ENCODE measurements at places on chromosomes 5 and 9.
A peak's percentile ranks its signal among the peaks of the same experiment; 100 is the strongest.

DNA sequence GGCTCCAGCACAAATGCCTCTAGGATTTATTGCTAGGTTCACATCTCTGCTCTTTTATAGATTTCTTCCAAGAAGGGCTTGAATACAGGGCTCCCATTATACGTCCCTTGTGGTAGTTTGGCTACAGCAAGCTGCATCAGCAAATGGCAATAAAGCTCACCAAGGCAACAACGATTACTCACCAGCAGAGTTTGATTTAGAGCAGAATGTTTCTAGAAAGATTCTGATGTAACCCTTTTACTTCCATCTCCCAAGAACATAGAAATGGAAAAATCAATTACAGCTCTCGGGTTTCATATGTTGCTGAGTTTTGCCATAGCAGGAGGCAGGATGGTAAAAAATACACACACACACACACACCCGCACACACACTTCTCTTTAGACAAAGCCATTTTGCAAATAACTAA is 124.2 kb upstream of the TNPO1 start:
- no peak for DNase-seq

DNA sequence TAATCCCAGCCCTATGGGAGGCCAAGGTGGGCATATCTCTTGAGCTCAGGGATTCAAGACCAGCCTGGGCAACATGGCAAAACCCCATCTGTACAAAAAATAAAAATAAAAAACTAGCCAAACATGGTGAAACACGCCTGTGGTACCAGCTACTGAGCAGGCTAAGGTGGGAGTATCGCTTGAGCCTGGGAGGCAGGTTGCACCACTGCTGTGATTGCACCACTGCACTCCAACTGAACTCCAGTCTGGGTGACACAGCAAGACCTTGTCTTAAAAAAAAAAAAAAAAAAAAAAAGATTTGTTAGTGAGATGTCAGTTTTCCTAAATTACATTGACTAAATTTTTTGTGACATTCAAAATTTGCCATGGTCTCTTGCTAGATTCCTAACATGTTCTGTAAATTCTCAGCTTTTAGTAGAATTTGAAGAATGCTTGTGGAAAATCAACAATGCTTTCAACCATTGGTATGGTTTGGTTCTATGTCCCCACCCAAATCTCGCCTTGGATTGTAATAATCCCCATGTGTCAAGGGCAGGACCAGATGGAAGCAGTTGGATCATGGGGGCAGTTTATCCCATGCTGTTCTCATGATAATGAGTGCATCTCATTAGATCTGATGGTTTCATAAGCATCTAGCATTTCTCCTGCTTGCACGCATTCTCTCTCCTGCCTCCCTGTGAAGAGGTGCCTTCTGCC is 236.1 kb downstream of the ARRDC3 start:
- no peak for DNase-seq

GRCh38 chr9:75039009-75039408 is 10.9 kb upstream of the CARNMT1 start:
- DNase-seq: no peak

DNA sequence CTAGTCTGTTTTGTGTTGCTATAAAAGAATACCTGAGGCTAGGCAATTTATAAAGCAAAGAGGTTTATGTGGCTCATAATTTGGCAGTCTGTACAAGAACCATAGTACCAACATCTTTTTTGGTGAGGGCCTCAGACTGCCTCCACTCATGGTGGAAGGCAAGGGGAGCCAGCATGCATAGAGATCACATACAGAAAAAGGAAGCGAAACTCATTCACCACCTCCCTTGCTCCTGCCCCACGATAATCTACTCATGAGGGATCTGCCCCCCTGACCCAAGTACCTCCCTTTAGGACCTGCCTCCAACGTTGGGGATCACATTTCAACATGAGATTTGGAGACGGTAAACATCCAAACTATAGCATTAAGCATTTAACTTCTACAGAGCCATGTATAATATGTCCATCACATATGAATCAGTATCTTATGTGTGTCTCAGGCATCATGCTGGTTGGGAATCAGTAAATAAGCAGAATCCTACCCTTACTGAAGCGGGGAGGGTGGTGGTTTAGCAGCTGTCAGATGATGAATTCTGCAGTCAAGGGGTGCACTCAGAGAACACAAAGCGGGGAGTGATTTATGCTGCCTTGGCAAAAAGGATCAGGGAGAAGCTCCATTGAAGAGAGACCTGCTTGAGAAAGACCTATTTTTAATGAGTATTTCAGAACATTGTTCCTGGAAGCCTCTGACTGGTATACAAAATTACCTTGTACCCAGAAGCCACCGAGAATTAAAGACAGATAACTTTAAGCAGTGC is 34.8 kb downstream of the HMGXB3 start:
- no peak for DNase-seq

DNA sequence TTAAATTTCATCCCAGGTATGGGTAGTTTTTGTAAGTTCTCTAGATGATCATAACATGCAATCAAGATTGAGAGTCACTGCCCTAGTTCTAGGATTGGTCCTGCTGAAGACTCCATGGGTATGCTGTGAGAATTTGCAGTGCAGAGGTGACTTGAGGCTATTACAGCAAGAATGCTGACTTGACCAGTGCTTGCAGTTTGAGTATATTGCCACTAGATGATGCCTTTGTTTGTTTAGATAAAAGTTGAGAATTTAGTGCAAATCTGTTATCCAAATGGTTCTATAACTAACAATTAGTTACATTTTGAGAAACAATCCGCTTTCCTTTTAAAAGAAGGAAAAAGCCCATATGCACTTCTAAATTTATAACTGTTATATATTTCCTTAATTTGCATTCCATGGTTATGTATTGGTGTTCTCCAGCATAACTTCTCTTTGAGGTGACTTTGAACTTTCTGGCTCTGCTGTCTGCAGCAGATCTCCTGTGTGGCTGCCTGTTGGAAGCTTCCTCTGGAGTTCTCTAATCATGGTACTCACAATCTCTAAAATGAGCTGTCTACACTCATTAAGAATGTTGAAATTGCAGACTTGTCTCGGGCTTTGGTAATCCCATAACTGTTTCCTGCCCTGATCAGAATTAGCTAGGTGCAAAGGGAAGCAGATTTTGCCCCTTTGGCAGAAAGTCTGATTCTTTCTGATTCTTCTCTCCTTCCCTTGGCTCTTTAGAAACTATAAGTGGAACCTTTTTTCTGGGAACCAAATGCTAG is 24.9 kb downstream of the MELK start:
- DNase-seq: peak; percentile 24

DNA sequence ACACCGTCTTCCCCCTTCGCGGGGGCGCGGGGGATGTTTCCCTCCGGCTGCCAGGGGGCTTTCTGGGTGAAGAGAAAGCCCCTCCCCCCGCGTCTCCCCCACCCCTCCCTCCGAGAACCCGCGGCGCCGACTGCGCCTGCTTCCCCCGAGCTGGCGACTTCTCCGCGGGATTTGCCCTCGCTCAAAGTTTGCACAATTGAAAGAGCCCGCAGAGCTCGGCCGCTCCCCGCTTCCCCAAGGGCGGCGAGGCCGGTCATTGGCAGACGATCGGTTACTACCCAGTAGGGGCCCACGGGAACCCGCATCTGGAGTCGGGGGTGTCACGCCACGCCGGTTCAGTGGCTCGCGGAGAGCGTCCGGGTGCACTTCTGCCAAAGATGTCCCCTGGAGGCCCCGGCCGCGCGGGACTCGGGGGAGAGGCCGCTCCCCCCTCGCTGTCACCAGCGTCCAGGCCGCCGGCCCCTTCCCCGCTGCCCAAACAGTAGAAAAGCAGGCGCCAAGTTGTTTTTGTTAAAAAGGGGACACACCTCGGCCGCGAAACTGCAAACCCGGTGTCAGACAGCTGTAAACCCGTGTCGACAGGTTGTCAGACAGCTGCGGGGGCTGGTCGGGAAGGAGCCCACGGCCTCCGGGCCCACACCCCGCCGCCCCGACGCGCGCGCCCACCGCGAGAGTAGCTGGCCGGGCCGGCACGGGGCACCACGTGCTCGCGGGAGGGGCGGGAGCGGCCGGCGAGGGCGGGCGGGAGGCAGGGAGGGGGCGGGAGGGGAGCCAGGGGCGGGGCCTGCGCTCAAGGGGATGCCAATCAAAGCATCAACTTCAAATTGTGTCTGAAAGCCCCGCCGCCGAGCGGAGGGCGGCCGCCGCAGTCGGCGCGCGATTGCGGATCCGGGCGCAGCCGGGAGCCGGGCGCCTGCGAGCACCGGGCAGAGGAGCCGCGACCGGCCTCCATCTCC is at the start of gene IRX1:
TSS of gene IRX1 (plus strand) at position 827 of the 956 bp plus-strand sequence. CDS start 274 bp downstream, outside the sequence.
- no peak for DNase-seq

- no peak for DNase-seq
Measured at GRCh38 chr5:113302120-113302519, 132.7 kb downstream of the TSSK1B start.

DNA sequence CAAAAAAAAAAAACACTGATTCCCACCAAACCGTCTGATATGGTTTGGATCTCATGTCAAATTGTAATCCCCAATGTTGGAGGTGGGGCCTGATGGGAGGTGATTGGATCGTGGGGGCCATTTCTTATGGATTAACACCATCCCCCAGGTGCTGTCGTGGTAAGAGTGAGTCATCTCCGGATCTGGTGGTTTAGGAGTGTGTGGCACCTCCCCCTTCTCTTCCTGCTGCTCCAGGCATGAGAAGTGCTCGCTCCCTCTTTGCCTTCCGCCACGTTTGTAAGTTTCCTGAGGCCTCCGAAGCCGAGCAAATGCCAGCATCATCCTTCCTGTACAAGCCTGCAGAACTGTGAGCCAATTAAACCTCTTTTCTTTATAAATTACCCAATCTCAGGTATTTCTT is 45.2 kb downstream of the HSD17B3 start:
- DNase-seq: no peak

DNA sequence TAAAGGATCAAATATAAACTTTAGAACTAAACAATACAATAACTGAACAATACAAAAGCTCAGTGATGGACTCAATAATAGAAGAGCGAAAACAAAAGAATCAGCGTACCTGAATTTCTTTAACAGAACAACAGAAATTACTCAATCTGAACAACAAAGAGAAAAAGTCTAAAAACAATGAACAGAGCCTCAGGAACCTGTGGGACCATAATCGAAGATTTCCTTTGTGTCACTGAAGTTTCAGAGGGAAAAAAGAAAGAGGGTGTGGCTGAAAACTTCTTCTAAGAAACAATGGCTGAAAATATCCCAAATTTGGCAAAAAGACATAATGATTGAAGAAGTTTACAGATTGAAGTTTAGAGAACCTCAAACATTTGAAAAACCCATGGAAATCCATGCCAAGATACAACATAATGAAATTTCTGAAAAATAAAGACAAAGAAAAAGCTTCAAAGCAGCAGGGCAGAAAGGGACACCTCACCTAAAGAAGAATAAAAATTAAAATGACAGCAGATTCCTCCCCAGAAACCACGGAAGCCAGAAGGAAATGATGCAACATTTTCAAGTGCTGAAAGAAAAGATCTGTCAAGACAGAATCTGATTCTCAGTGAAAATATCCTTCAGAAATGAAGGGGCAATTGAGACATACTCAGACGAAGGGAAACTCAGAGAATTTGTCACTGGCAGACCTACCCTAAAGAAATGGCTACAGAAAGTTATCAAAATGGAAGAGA is 288.8 kb downstream of the ARL15 start:
- DNase-seq: peak; percentile 17

- no peak for DNase-seq
Measured at GRCh38 chr5:134099288-134099872, 15.1 kb upstream of the TCF7 start.

GRCh38 chr5:159258361-159258760 is 4.7 kb upstream of the UBLCP1 start:
- DNase-seq: no peak

GRCh38 chr5:34930462-34930844 is 1.1 kb downstream of the DNAJC21 start:
- peak; percentile 3 for DNase-seq

DNA sequence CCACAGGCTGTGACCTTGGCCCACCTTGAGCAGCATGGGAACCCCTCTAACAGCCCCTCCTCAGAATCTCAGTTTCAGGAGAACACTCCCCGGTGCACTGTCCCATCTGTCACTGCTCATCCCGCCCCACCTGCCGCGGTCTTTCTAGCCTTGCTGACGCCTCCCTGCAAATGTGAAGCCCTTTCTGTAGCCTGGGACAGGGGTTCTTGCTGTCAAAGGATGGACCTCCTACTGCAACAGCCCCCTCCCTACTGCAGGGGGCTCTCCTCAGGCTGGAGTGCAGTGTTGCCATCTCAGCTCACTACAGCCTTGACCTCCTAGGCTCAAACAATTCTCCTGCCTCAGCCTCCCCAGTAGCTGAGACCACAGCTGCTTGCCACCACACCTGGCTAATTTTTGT is 20.0 kb downstream of the OR2V1 start:
- DNase-seq: no peak

DNA sequence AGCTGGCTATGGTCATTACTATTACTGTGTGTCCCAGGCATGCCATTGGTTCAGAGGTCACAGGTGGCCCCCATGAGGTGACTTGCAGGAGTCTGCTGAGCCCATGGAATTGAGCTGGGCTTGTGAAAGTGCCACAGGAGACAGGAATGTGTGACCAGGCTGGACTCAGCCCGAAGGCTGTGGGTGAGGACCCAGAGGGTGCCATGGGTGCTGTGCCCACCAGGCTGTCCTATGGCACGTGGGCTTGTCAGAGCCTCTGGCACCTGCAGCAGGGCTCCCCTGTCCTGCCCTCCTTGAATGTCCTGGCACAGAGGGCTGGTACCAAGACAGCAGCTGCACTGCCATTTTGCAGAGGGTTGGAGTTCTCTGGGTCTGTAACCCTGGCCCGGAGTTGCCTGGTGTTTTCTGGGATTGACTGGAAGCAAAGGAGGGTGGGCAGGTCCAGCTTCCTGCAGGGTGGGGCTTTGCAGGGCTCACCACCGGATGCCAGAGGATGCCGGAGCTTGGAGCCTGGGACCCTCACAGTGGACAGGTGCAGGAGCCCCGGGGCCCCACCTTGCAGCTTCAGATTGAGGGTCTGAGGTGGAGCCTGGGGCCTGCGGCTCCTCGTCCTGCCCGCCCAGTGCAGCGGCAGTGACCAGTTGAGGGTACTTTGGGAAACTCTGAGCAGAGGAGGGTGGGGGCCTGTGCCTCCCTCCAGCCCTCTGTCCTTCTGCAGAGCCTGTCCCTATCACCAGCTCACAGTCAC is 14.2 kb downstream of the COL5A1 start:
- DNase-seq: no peak

DNA sequence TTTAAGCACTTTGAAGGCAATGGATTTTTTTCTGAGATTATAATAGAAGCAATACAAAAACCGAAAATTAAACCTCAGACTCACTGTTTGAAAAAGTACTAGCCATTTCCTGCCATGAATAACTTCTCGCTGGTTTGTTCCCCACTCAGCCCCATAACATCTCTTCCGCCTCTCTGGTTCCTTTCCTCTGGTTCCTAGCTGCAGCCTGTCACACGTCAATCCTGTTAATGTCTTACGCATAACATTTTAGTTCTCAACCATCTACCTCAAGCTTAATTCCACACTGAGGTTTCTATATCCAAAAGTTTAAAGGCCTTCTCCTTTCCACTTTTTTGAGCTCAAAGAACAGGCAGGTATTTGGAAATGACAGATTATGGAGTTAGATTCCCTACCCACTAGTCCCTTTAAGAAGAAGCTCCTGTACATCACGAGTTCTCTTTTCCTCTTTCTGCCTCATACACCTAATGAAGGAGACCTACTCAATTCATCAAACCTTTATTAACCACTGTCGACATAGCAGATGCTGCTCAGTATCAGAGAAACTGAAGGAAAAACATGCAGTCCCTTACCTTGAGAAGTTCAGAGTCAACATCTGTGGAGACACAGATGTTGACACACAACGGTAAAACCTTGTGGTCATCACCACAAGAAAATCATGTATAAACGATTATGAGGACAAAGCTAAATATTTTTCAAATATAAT is 243.0 kb upstream of the PTGER4 start:
- DNase-seq: peak; percentile 71

All from suppressor macrophage treated with lipopolysaccharide for 4 hours (primary cell).